ENCODE measurements at places on chromosomes 4 and X.

- DNase-seq, result no peak
These were observed 65.4 kb downstream of the RTL3 start for GRCh38 chrX:78593701-78594100.

GRCh38 chr4:79852305-79852730 is 220.7 kb downstream of the ANTXR2 start:
- DNase-seq, result peak; percentile 50

DNA sequence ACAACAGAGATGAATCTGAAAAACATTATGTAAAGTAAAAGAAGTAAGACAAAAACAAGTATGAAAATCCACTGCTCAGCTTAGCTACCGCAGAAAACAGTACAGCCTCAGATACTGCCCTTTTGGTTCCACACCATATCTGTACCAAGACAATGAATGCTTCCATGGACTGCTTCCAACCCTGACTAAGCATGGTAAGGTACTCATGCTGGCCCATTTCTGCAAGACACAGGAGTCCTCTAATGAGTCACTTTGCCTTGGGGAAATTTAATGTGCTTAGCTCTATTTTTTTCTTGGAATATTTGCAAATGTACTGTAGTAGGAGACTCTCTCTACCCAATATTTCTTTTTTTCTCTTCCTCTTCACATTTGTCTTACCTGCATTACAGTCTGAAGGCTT is 931.7 kb upstream of the HS3ST1 start:
- DNase-seq, result no peak

- no peak for DNase-seq
These were observed 24.3 kb downstream of the SMIM20 start for GRCh38 chr4:25938366-25938765.

- DNase-seq, result no peak
These were observed 172.0 kb downstream of the UGT8 start for GRCh38 chr4:114770624-114771023.

DNA sequence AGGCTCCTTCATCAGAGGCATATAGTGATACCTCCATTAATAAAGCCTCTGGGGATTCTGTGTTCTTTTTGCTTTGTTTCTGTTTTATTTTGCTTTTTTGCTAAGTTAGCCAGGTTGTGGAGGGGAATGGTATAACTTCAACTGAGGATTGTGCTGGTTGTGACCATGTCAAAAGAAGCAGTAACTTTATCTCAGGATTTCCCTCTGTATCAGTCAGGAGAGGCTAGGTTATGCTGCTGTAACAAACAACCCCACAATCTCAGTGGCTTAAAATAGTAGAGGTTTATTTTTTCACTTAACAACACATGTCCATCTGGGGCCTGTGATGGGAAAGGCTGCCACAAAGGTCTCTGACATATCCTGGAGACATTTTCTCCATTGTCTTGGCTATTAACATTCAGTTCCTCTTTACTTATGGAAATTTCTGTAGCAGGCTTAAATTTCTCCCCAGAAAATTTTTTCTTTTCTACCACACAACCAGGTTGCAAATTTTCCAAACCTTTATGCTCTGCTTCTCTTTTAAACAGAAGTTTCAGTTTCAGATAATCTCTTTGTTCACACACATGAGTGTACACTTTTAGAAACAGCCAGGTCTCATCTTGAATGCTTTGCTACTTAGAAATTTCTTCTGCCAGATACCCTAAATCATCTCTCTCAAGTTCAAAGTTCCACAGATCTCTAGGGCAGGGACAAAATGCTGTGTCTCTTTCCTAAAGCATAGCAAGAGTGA is 64.7 kb downstream of the UCHL1 start:
- no peak for DNase-seq

- no peak for DNase-seq
These were observed 63.9 kb upstream of the GYPA start for GRCh38 chr4:144204431-144204830.

DNA sequence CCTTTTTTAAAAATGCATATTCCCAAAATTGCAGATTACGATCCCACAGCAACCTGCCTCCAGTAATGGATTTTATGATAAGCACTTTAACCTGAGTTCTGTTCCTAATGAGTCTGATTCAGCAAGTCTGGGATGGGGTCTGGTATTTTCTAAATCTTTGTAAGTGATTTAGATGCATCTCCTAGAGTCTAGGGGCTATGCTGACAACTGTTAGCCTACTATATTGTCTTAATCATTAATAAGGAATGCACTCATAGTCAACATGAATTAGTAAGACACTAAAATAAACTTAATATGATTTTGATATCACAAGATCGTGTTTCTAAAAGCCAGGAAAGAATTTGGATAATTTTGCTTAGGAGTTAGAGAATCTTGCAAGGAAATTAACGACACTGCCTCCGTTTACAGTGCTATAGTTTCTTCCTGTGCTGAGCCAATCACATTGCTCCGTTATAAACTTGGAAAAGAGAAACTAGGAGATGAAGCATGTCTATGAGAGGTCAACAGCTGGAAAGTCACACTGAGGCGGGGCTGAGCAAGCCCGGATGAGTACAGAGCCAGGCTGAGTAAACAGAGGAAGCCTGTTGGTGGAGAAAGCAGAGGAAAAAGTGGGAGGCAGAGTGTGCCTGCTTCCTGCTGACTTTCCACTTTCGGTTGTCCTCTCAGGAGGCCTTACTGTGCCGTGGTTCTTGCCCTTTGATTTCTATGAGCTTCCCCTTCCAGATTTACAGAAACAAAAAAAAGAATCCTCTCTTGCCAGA is 5.4 kb downstream of the SCARB2 start:
- peak; percentile 75 for DNase-seq

GRCh38 chrX:151015684-151016083 is 32.5 kb downstream of the HMGB3 start:
- no peak for DNase-seq

DNA sequence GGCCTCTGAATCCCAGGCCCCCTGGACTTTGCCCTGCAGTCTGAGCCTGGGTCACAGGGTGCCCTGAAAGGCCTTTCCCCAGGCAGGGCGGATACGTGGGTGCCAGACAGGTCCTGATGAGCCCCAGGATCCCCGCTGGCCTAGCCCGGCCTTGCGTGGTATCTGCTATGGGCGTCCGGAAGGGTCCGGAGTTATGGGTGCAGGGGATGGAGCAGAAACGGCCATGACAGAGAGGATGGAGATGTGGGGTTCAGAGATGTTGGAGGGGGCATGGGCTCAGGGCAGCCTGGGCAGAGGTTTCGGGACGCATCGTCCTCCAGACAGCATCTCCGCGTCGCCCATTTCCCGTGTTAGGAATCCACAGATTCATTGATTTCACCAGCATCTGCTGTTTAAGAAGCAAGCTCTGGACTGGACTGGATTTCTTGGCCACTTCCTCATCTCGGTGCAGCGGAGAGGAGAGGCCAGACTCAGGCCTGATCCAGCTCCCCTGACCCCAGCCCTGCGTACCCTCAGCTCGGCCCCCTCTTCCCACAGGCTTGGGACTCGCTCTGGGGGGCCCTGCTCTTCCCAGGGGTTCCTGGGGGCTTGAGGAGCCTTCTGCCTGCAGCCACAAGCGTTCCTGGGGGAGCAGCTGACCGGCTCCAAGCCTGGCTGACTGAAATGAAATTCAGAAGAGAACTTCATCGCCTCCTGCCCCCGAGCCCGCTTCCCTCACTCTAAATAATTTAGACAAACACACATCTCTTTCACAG is 86.9 kb upstream of the ADRA2C start:
- DNase-seq, result no peak

- peak; percentile 79 for DNase-seq
These were observed 437.8 kb downstream of the GRXCR1 start for GRCh38 chr4:43330288-43330687.

- DNase-seq, result no peak
These were observed 143.5 kb upstream of the MAMLD1 start for GRCh38 chrX:150219374-150220185.

- peak; percentile 8 for DNase-seq
These were observed 30.2 kb upstream of the GRIA3 start for GRCh38 chrX:123153846-123154335.

DNA sequence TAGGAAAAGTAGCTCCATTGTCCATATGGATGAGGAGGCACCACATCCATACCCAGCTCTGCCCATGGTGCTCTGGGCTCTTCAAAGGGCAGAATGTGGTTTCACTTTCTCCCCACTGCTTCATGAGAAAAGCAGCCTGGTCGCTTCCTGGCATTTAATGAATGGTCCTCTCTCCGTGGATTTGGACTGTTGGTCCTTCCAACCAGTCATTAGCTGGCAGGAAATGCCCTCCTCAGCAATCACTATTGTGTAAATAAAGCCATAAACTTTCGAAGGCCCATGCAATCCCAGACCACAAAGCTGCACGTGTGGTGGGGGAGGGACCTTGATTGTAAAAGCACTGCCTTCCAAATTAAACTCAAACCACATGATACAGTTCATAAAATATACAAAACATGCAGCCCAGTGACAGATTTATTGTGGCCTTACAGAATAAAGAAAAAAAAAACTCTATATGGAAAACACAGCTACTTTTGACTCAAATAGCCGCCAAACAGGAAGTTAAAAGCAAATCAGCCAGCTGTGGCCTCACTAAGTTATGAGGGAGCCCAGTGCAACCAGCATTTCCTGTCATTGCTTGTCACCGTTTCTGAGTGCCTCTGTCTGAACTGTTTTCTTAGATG is 8.1 kb downstream of the MBNL3 start:
- no peak for DNase-seq

Measured in skeletal muscle cell (primary cell).